ENCODE measurements at places on chromosomes 12 and 14.

DNA sequence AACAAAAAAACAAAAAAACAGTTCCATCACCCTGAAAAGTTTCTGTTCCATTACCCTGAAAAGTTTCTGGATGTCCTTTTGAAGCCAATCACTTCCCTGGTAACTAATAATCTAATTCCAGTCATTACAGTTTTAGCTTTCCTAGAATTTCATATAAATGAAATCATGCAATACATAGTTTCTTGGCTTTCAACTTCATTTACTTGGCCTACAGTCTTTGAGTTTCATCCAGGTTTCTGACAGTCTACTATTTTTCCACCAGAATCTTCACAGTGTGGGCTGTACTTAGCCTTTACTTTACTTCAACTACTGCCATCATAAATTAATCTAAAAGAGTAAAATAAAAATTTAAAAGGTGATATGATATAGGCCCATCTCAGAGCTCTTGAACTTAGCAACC is 55.5 kb downstream of the RPS6KA5 start:
- no peak for DNase-seq

- no peak for DNase-seq
These were observed 121.0 kb upstream of the GARIN2 start for GRCh38 chr14:67068251-67068650.

DNA sequence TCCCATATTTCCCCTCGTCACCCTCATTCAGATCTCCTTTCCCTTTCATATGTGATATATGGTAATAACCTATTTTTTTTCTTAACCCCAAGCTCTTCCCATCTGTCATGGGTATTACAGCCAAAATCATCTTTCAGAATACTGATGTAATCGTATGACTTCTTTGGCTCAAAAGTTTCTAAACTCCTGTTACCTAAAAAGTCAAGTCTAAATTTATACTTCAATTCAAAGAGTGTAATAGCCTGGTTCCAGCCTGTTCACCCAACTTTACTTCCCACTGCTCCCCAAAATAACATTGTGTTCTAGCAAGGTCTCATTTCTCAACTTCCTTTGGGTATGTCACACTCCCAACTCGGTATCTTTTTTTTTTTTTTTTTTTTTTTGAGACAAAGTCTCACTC is 48.5 kb downstream of the TBK1 start:
- DNase-seq = no peak

GRCh38 chr12:49916129-49916919 is 12.6 kb upstream of the FAIM2 start:
- DNase-seq = no peak

DNA sequence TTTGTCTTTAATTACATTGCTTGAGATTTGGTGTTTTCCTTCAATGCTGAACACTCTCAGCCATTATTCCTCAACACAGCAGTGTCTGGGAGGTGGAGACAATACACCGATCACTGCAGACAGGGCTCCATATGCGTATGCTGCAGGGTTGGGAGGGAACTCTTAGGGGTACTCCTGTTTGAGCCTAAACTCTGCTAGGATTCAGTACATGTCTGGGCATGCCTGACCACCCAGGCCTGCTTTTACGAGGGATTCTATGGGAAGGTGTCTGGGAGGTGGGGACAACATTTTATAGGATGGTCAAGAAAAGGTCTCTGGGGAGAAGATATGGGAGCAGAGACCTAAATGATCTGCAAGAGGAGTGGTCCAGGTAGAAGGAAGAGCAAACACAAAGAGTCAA is 34.3 kb downstream of the DHRS2 start:
- DNase-seq = no peak

GRCh38 chr14:84937449-84937848 is 592.5 kb upstream of the FLRT2 start:
- DNase-seq = no peak

GRCh38 chr14:37202812-37203211 is 5.1 kb downstream of the MIPOL1 start:
- no peak for DNase-seq

GRCh38 chr14:96911499-96912149 is 114.4 kb downstream of the VRK1 start:
- no peak for DNase-seq

DNA sequence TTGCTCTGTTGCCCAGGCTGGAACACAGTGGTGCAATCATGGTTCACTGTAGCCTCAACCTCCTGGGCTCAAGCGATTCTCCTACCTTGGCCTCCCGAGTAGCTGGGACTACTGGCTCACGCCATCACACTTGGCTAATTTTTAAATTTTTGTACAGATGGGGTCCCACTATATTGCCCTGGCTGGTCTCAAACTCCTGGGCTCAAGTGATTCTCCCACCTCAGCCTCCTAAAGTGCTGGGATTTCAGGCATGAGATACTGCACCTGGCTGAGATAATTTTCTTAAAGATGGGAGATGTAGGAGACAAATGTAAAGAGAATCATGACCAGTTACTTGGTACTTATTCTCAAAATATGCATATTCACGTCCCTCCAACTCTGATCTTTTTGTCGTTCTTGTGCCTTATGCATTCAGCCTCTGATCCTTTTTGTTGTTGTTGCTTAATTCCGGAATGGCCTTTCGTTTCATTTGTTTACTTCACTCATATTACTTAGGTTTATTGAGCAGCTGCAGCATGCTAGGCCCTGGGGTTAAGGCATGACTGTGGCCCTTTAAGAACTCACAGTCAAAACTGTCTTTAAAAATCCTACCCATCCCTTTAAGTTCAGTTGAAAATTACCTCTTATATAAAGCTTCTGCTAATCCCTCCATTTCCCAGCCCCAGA is 8.9 kb downstream of the RBMS2 start:
- no peak for DNase-seq

- DNase-seq = no peak
These were observed 139.4 kb downstream of the STXBP6 start for GRCh38 chr14:24910408-24910986.

DNA sequence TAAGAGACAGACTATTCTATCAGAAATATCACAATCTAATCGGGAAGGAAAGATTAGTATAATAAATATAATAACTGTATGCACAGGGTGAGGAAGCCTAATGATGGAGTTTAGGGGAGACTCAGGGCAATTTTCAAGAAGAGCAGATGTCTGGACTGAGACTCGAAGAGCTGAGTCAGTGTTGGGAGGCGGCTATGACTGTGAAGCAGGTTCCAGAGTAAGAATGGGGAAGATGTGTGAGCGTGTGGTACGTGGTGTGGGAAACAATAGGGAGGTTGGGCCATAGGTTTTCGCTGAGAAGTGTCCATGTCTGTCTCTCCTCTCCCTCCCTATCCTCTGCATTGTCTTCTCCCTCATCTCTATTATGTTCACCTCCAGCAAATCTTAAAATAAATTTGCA is 85.6 kb downstream of the LMO3 start:
- DNase-seq = no peak

DNA sequence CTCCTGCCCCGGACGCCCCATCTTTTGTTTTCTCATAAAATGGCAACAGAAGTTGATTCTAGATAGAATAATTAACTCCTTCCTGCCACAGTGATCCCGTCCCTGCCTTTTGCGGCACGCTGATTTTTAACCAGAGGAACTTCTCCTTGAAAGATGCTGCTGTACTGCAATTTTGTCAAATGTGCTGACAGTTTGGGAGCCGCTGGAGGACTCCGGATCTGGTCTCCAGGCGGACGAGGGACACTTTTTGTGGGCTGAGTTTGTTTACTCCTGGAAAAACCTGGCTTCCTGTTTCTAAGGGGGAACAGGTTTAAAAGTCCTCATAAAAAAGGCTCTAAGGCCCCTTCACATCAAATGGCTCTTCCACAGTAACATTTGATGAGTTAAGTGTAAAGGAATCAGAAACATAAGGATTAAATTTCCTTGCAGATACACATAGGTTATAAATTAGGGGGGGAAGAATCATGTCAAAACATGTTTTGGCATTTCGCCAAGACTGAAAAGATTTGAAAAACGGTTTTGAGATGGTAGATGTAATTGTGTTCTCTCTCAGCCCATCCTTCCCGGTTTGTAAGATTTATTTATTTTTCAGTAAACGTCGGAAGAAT is 15.5 kb downstream of the FZD10 start:
- DNase-seq = no peak

DNA sequence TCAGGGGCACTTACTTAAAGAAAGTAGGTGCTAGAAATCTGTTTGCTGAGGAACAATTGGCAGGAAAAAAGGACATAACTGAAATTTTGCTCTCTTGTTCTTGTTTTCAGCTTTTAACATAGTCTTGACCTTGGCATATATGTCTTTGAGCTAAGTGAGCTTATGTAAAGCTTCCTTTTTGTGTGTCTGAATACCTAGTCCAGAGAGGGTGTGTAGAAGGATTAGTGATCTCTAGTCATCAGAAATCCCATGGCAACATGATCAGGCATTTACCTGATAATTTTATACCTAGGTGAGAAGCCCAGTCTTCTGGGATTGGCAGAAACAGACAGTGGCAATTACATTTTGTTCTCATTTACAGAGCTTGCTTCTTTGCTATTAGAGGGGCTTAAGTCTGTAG is 166.1 kb downstream of the SNAPC1 start:
- no peak for DNase-seq

DNA sequence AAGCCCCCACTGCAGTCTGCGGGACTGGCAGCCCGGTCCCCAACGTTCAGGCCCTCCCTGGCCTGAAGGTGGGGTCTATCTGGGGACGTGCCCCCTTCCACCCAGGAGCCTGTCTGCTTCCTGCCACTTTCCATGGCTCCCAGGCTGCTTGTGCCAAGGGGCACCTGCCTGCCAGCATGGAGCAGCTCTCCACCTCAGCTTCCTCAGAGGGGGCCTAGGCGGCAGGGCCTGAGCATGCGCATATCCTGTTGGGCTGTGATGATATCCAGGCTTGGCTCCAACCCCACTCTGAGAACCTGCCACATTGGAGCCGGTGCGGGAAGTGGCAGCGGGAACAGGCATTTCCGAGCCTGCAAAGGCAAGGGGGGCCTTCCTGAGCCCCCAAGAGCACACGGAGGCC is 57.4 kb downstream of the FUT8 start:
- DNase-seq = no peak

DNA sequence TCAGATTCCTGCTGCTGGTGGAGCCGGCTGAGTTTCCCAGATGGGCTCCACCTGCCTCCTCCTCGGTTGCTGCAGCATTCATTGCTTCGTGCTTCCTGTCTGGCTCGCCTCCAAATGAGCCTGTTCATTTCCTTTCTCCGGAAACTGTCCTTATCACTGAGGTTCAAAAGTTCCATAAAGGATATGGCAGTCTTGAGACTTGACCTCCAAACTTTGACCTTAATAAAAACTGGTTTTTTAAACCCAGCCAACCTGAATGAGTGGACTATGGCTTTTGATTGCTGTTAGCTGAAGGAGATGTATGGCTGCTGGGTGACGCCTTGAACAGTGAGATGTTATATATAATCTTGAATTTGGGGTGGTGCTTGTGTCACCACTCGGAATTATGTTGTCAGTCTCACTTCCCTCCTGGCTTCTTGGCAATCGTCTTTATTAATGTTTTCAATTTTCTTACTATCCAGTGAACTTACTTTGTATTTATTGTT is 62.7 kb downstream of the RASSF3 start:
- DNase-seq = no peak

DNA sequence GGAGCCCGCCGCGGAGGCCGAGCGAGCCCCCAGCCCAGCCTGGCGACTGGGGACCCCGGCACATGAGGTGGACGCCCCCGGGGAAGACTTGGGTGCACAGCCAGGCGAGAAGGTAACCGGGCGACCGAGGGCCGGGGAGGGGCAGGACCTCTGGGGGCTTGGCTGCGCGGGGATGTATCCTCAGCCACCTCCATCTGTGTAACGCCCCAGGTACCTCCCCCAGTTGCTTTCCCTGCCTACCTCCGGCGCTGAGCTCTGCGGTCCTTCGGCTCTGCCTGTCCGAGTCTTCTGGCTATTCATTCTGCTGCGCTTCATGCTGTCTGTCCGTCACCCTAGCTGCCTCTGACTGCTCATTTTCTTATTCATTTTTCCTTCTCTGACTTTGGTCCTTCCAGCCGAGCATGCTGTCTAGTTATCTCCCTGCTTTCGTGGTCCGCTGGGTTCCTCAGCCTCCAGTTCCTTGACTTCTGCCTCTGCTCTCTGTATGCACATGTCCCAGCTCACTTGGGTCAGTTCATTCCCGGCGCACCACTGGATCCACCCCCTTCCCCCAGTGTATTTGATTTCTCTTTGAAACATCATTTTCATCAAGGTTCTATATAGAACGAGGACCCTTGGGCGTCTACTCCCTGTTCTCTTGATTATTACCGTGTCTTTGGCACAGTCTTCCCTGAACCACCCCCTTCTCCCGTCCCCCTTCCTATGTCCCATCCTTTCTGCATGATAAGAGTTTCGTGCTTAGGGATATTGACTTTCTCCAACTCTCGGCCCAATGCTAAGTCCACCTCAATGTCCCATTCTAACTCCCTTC is 612 bp downstream of the PHC1 start:
- no peak for DNase-seq

DNA sequence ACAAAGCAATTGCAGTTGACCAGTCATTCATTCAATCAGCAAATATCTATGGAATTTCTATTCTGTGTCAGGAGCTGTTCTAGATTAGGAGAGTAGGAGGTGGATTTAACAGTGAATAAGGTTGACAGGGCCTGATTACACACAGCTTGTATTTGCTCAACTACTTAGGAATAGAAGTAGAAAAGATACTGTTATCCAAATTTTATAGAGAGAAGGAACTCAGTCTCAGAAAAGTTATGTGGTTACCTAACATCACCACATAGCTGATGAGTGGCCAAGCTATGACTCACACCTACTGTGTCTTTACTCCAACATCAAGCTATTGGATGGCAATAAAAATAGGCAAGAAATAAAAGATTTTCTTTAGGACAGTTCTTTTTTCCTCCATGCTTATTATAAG is 374.8 kb downstream of the RMST start:
- DNase-seq = no peak

DNA sequence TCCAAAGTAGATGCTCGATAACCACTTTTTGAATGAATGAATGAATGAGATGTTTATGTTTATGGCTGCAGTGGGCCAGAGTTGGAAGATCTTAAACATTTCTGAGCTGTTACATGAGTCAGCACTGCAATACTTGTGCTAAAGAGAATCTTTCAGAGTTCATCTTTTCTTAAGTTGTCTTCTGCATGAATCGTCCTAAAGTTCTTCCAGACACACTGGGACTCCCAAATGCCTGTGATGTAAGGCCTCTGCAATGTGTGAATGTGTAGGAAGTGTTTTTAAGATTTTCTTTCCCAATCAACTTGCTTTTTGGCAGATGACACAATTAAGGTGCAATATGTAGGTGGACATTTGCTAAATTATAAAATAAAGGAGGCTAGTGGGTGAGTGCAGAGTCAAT is 50.3 kb upstream of the TRIM9 start:
- DNase-seq = no peak

GRCh38 chr14:84961637-84962036 is 568.3 kb upstream of the FLRT2 start:
- no peak for DNase-seq

All from cortex of kidney (tissue), 1 donor.